ENCODE measurements at places on chromosomes 12 and 14.

GRCh38 chr12:3962631-3963483, 89.7 kb upstream of the PARP11 start:
- no peak for DNase-seq

GRCh38 chr14:85016496-85016895, 513.4 kb upstream of the FLRT2 start:
- no peak for DNase-seq

GRCh38 chr12:98419081-98419794, 96.2 kb upstream of the TMPO start:
- no peak for DNase-seq

DNA sequence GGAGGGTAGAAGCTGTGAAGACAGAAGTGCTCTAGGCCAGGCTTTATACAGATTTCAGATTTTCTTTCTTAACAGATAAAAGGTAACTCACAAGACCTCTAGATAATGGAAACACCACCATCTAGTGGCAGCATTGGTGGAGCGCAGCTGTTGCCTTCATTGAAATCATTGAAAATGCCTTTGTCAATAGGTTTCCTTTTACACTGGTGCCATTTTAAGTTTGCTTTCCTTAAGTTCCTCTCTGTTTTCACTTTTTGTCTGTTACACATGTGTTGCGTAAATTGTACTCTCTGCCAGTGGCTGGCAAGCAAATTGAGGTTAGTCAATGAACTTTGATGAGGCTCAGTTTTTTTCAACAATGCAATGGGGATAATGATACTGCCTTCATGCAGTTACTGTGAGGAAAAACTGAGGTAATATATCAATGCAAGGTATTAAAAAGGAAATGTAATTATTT, 31.1 kb downstream of the ALDH1L2 start:
- DNase-seq: peak; percentile 49

DNA sequence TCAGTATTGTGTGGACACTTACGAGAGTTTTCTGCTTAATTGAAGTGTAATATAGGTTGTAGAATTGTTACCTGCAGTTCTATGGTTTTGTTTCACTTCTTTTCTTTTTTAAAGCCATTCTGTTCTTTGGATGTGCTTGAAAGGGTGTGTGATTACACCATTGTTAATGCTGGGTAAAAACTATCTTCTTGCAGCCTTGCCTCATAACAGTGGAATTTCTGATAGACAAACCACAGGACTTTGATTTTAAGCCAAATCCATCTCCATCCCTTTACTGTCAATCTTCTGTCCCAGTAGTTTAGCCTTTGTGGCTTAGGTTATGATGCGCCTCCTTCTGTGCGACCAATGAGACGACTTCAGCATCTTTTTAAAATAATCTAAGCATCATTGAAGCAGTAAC, 182.3 kb downstream of the PELI2 start:
- no peak for DNase-seq

GRCh38 chr14:93892923-93893558, 34.1 kb upstream of the FAM181A start:
- DNase-seq: no peak

GRCh38 chr14:72501439-72501838, 392.5 kb downstream of the DPF3 start:
- DNase-seq: no peak

DNA sequence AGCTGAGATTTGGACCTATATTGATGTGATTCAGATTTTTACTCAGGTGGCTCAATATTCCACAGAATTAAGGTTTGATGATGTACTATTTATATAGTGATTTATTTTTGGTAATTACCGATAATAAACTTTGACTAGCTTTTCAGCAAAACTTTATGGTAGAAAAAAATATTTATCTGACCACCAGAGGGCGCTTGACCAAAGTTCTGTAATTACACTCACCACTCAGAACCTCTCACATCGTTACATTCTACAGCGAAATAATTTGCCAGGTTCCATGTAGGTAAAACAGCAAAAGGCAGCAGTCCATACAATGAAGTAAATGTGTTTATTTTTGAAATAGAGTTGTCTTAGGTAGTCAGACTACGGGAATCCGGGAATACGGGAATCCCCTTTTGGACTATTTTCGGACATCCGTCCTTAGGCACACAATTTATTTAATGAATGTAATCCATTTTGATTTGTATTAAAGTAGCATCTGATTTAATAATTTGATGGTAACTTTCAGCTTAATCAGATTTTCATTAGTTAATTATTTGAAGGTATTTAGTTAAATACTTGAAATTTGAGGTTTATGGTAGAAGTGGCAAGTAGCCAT, 143.0 kb upstream of the DDHD1 start:
- peak; percentile 35 for DNase-seq

GRCh38 chr12:104137001-104137901, 759 bp downstream of the NFYB start:
- DNase-seq: peak; percentile 49

- no peak for DNase-seq
Measured at GRCh38 chr12:21528953-21529352, 2.9 kb downstream of the SPX start.

DNA sequence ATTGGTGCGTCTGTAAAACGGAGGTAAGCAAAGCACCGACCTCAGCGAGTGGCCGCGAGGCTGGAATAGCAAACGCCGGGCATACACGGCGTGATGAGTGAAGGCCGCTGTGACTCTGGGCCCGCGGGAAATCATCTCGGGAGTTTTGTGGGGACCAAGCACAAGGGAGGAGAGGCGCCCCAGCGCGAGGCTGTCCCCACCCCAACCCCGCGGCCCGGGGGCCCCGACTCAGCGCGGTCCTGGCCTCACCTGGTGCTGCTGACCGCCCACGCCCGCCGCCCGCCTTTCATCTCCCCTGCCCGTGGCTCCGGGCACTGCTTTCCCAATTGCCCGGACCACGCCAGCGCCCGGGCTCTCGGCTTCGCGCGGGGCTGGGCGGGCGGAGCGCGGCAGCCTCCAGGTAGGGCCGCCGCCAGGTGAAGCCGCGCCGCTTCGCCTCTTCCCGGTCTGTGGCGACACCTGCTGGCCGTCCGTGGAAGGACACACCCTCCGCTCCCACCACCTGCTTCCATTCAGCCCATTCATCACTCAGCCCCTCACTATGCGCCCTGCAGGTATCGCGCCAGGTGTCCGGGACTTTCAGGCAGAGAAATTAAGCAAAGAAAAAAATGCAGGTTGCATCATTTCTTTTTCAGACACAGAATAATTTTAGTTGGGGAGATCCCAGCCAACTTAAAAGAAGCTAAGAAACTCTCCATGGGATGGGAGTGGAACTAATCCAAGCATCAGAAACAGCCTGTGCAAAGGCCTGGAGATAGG, 360.4 kb downstream of the MED13L start:
- peak; percentile 25 for DNase-seq

DNA sequence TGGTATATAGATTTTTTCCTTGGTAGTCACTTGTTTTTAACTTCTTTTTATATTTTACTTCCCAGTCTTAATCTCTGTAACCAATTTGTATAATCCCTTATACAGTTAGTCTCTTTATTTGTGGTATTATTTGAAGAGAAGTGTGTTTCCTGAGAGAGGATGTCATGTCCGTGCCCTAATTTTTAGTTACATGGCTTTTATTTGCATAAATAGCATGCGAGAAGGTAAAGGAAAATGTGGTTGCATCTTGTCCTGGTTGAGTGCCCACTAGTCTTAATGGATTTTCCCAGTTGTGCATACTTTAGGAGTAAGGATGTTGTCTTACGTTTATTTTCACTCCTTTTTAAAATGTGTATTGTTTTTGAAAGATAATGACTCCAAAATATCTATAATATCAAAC, 27.5 kb downstream of the RAP1B start:
- DNase-seq: peak; percentile 19

DNA sequence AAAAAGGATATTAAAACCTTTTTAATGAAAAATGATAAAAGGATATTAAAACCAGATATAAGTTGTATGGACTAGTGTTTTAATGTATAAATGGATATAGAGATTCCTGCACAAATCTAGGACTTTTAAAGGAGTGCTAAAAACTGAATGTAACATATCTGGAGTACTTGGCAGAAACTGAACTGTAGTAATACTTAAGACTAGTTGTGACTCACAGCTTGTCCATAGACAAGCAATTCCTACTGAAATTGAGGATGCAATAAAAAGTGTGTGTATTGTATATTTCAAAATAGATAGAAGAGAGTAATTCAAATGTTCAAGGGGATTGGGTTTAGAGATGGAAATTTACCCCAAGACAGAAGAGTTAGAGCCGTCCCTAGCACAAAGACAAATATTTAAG, 59.6 kb downstream of the FBXO33 start:
- no peak for DNase-seq

DNA sequence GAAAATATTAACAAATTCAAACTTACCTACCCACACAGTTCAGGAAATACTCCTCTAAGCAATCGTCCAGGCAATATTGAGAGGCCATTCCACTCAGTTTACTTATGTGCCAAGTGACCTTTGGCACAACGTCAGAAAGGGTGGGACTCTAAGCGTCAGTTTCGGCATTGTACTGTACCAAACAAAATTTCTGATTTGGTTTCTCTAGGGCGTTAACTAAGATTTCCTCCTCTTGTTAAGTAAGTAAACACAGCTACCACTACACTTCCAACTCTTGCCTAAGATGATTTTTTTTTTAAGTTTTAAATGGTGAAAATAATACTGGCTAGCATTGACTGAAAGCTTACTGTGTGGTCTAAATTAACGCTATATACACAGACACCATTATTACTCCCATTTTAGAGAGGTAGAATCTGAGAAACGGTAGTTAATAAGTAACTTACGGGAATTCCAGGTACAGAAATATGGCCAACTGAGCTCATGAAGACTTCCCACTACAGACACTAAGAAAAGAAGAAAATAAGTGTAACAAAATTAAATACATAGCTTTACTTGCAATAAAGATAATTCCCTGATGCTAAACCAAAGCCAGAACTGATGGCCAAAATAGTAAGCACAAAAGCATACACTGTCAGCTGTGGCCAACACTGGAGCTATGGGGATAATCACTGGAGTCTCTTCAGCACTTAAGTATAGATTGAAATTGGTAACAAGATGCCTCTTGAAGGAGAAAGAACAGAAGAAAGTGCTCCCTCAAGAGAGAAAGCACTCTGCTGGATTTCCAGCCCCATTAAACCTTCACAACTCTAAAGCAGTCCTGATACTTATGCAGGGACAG, 76.1 kb downstream of the EPS8 start:
- DNase-seq: no peak

GRCh38 chr14:97603201-97603600, 806.0 kb downstream of the VRK1 start:
- DNase-seq: no peak

DNA sequence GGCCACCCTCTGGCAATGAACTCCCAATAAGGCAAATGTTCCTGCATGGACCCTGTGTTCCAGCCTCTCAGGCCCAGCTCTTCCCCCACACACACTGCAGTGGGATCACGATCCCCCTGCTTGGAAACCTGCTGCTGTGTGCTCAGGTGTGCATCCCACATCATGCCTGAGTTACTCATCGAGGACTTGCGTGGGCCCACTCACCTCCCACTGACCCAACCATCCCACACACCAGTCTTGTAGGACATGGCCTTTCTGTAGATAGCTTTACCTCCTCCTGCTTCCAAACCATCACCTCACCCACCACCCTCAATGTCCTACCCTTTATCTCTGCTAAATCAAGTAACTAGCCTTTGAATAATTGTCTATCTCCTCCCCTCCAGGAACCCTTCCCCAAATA, 24.6 kb downstream of the NPC2 start:
- no peak for DNase-seq

DNA sequence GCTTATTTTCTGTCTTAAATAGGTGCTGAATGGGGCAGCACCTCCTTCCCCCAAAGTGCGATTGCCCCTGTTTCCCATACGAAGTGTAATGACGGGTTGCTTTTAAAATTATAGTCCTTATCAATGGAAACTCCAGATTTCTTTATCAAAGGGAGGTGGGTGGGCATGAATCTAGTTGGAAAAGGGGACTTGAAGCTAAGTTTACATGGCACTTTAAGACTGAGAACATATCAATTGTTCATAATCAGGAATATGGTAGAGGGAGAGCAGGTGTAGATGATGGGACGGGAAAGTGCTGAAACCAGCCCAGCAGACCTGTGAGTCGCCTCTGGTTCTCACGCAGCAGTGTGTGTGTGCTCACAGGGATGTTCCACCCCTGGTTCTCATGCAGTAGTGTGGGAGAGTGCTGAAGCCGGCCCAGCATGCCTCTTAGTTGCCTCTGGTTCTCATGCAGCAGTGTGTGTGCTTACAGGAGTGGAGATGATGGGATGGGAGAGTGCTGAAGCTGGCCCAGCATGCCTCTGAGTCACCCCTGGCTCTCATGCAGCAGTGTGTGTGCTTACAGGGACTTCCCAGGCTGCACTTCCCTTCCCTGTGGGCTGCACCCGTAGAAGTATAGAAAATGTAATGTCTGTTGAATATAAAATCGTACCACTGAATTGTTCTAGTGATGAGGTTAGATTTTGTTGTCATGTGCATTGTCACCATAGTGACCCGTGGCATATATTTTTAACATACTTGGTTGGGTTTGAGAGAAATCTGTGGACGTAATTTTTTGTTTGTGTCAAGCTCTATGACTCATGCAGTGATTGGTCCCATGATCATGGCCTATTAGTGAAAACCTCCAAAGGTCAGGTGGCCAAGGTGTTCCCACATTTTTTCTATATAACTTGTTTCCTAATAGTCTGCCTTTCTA, 51.6 kb downstream of the GPATCH2L start:
- no peak for DNase-seq

DNA sequence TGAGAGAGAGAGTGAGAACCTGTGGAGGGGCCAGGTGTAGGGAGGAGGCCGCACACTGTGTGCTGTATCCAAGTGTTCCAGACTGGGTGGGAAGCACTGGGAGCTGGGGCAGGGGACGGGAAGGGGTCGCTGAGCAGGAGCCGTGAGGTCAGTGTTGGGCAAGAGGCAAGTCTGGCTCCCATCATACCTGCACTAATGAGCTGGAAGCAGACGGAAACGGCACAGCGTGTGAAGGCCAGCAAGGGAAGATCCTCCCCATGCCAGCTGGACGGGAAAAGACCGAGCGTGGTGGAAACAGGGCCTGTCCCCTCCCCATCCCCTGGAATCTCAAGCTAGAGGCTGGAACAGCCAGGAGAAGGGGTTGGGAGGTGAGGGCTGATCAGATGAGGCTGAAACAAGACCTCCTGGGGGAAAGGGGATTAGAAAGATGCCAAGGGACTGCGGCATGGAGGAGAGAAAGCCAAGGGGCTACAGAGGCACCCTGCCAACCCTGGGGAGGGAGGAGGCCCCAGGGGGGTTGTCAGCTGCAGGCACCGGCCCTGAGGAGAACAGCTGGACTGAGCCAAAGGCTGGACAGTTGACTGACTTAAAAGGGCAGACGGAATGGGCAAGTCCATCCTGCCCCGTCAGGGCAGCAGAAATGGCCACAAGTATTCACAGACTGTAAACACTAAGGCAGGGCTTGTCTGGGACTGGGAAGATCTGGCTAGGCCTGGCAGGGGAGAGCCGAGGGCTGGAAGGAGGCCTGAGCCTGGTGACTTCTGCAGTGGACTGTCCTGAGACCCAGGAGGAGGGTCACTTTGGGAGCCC, 19.0 kb upstream of the LTBP2 start:
- DNase-seq: no peak

- DNase-seq: no peak
Measured at GRCh38 chr12:102026728-102027127, 35.1 kb downstream of the WASHC3 start.

GRCh38 chr12:45660330-45660729, 69.2 kb upstream of the ARID2 start:
- DNase-seq: no peak

- no peak for DNase-seq
Measured at GRCh38 chr12:33427071-33427470, 12.5 kb downstream of the SYT10 start.

All from NCI-H526 treated with DMSO at 0.1 percent for 48 hours (cell line).